ENCODE measurements at places on chromosomes 16 and 17.

DNA sequence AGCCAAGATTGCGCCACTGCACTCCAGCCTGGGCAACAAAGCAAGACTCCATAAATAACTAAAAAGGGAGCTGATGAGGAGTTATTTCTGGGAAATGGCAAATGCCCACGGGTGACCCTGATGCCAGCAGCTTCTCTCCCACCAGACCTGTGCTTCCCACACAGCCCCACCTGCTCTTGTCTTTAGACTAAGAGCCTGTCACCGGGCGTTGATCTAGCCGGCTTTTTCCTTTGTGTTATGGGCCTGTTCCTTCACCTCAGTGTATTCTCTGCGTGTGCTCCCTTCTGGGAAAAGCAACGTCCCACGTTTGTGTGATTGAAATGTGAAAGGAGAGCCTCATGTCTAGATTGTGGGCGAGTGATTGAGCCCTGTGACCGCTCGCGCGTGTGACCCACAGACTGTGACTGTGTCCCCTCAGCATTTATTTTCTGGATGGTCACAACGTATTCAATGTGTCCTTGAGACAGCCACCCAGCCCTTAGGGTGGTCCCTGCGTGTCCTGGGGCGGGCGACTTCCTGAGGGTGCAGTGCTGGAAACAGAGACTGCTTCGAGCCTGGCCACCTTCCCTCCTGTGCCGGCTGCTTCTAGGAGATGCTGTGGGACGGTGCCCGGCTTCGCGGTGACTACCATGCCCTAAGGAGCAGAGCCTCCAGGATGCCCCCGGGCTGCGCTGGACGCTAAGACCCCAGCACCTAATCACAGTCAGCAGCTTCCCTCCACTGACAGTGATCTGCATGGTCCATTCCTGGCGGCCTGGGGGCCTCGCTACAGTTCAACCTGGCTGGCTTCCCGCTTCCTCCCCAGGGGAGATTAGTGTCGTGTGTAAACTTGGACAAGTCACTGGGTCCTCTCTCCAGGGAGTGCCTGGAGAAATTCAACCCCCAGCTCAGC lies 7.8 kb upstream of the RNPS1 start:
- no peak for DNase-seq

GRCh38 chr17:69246726-69247375 lies 18.2 kb upstream of the ABCA10 start:
- no peak for DNase-seq

DNA sequence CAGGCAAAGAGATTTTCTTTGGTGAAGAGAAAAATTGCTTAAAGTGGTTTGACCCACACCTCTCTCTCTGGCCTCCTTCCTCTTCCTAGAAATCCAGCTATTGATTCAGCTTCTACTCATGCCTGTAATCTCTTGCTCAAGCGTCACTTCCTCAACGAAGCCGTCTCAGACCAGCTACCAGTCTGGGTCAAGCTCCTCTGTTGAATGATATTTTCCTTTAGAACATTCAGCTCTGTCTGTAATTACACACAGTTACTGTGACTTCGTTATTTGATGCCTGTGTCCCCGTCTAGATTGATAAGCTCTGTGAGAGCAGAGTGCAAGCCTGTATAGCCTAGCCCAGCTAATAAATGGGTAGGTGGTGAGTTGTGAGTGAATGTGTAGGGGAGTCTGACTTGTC lies 168.5 kb downstream of the GRIN2A start:
- DNase-seq: no peak

DNA sequence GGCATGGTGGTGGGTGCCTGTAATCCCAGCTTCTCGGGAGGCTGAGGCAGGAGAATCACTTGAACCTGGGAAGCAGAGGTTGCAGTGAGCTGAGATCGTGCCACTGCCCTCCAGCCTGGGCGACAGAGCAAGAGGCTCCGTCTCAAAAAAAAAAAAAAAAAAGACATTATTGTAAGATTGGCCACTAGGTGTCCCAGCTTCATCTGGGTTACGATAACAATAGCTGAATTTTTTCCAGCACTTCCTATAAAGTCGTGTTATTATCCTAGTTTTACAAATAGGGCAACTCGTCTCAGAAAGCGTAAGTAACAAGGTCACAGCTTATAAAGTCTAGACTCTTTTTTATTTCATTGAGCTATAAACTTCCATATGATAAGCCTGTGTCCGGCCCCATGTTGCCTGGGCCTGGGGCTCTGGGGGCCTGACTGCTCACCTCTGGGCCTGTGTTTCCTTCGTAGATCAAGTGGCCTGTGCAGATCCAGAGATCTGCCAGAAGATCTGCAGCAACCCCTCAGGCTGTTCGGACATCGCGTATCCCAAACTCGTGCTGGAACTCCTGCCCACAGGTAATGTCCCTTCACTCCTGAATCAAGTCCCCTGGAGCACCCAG lies 60.5 kb downstream of the SLC5A11 start:
- DNase-seq: no peak

DNA sequence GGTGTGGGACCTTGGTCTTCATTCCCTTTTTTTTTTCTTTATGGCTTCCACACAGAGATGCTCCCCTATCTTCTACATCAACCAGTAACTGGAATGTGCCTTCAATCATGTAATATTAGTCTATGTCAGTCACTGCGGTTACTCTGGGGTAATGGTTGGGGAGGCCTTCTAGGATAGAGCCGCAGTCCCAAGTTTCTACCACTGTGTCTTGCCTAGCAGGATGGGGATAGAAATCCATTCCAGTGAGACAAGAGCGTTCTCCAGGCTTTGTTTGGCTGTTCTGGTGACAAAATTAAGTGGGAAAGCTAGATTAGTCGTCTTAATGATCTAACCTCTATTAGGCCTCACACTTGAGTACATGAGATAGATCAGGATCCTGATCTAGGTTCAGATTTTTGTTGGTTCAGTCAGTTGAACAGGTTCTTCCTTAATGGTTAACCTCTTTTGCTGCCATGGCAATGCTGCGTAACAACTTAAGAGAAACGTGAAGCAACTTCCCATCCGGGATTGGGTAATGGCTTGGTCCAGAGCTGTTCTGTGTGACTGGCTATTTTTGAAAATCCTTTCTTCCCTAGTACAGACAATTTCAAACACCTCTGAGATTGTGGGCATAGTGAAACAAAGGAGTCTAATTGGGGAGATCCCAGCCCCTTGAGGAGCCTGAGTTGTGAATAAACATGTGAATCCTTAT lies 8.7 kb downstream of the MSL1 start:
- no peak for DNase-seq

DNA sequence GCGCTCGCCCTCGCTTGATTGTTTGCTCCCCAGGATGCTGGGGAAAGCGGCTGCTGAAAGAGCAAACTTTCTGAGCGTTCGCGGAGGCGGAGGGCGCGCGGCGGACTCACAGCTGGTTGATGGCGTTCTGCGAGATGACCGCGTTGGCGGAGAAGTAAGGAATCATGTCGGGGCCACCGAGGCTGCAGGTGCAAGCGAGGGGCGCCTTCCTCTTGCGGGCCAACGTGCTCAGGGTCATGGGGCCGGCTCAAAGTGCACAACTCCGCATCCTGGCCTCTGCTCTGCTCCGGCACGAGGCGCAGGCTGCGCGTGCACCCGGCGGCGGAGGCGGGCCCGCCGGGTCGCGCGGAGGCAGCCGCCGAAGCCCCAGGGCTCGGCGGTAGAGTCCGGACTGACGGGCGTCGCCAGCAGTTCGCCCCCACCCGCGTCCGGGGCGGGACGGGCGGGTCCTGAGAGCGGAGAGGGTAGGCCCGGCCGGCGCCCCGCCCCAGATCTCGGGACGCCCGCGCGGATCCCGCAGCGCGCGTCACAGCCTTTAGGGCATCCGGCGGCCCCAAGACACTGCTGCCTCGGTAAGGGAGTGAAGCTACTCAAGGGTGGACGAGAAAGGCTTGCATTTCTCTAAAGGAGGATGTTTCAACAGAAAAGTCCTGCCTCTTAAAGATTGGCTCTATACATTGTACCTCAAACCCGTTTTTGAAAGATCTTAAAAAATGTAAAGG lies 138.5 kb upstream of the CORO6 start:
- peak; percentile 77 for DNase-seq

DNA sequence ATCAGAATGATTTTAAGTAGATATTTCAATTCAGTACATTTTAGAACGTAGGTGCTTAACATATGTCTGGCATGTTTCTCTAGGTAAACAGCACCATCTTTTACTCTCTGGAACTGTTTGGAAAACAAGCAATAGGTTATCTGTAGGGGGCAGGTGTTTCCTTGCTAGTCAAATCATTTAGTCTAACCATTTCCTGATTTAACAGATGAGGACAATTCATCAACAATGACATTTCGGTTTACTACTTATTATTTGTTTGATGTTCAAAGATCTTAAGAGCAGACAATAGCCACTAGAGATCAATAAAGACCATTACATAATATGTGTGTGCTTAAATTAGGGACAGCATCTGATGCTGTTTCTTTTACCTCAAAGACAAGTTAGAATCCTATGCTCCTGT lies 173.1 kb downstream of the CEP112 start:
- no peak for DNase-seq

DNA sequence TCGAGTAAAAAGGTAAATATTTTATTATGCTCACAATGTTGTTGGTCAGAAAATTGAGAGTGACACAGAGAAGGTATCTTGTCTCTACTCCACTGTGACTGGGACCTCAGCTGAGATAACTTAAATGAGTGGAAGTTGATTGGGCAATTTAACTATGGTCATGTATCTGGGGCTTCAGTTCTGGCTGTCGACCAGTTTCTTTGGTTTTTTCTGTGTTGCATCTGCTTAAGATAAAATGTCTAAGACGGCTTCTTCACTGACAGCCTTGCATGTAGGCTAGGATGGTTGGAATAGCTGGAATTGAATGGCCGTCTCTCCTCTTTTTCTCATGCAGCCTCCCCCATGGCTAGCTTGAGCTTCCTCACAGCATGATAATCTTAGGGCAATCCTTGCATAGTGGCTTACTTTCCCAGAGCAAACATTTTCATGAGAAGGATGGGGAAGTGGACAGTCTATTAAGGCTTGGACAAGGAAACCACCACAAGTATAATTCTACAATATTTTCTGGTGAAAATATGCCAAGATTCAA lies 433.7 kb downstream of the KIF2B start:
- DNase-seq: no peak

DNA sequence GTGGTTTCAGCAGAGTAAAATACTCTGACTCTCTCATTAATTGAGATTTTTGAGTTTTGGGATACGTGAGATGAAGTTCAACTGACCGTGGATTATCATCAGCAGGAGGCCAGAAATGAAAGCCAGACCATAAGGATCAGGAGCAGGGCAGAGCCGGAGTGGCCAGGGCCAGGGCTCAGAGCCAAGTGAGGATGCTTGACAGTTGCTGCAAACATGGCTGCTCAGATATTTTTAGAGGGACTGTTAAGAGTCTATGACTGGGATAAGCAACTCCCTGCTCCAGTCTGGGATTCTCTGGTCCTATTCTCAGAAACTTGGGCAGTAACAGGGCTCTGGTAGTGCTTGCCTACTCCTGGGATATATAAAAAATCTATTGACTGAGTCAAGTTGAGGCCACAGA lies 17.6 kb upstream of the CDH13 start:
- no peak for DNase-seq

- no peak for DNase-seq
These were observed 2.0 kb upstream of the GRIN2C start for GRCh38 chr17:74861662-74862107.

- no peak for DNase-seq
These were observed 166.6 kb downstream of the CYLD start for GRCh38 chr16:50908468-50908867.

- DNase-seq: no peak
These were observed 23.7 kb upstream of the RCVRN start for GRCh38 chr17:9928601-9929333.

GRCh38 chr16:61763991-61764390 lies 272.2 kb downstream of the CDH8 start:
- no peak for DNase-seq

DNA sequence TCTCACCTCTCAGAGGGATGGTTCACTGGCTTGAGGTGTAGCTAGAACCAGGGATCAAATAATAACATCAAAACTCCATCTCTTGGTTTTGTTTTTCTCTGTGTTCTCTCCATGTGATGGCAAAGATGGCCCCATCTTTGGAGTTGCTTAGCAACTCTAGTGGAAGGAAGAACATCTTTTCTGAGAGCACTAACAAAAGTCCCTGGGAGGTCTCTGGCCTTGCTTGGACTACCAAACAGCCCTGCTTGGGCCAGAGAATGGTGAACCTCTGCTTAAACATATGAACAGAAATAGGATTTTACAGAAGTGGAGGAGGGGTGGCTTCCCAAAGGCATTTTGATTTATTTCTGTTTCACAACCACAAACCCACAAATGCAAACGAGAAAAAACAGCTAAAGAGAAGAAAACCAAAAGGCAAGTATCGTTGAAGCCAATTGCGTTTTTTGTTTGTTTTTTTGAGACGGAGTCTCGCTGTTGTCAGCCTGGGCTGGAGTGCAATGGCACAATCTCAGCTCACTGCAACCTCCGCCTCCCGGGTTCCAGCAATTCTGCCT lies 13.2 kb downstream of the GABARAPL2 start:
- no peak for DNase-seq

- no peak for DNase-seq
These were observed 94.3 kb upstream of the ASIC2 start for GRCh38 chr17:33387406-33387805.
